Fibroblast of the aortic adventitia (primary cell): ENCODE measurements at places on chromosomes 11 and 22. TPM values are rescaled to one million over a fixed set of nuclear protein-coding genes. Genes with fewer than 3 reads are reported as not detected.

GRCh38 chr11:72221386-72222075, 3.0 kb upstream of the INPPL1 start:
- DNase-seq: no peak

- no peak for DNase-seq
Measured at GRCh38 chr22:29341849-29342127, 26.3 kb upstream of the RASL10A start.

DNA sequence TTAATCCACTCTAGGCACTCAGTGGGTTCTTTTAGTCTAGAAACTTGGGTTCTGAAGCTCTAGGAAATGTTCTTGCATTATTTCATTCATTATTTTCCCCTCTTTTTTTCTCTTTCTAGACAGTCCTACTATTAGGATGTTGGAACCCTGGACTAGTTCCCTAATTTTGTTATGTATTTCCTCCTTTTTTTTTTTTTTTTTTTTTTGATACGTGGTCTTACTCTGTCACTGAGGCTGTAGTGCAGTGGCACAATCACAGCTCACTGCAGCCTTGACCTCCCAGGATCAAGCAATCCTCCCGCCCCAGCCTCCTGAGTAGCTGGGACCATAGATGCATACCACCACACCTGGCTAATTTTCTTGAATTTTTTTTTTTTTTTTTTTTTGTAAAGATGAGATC, 9.4 kb downstream of the UPB1 start:
- no peak for DNase-seq

DNA sequence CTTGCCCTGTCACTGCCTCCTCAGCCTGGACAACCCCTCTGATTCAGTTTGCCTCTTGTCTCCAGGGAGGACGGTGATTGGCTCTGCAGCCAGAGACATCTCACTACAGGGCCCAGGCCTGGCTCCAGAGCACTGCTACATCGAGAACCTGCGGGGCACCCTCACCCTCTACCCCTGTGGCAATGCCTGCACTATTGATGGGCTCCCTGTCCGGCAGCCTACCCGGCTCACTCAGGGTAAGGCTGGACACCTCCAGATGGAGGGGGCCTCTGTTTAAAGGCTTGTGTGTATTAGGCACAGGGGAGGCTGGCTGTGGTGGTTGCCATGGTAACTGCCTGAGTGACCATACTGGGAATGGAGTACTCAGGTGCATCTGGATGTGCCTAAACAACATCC, 8.6 kb downstream of the PHLDB1 start:
- no peak for DNase-seq

GRCh38 chr22:25361899-25362214, 142.4 kb downstream of the CRYBB2 start:
- DNase-seq: no peak

DNA sequence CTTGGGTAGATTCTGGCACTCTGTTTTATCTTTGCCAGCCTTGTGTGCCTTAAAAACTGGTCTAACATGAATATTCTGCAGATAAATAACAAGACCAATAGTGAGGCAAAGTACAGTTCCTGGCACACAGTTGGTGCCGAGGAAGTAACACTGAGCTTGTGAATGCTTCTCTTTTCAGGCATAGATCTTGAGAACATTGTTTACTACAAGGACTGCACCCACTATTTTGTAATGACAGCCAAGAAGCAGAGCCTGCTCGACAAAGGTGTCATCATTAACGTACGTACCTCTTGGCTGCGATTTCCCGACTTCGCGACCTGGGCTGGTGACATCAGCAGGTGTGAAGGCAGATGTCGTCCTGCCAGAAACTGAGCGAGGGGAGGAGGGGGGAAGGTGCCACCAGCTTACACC, 105.7 kb downstream of the MICAL2 start:
- DNase-seq: no peak

DNA sequence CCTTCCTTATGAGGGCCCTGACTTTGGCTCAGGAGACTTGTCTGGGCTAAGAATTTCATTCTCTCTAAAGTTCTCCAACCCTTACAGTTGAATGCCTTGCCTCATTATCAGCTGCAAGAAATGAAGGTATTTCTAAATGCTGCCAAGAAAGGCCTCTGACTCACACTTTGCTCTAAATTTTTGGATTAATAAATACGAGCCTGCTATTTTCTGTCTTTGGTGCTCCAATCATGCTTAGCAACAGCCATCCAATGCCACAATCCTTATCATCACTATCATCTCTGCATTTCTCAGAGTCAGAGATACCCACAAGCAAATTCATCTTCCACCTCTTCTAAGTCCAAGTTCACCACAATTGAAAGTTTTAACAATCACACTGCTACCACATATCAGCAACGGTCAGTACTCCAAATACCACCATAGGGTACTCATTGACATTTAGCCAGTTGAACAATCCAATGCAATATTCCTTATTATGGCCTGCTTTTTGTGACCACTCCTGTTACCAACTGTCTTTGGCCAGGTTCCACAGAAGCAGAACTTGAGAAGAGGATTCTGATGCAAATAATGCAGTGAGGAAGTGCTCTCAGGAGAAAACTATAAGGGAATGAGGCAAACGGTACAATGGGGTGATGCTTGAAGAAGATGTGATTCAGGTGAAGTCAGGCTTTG, 5.7 kb downstream of the PATE2 start:
- DNase-seq: peak; percentile 99

DNA sequence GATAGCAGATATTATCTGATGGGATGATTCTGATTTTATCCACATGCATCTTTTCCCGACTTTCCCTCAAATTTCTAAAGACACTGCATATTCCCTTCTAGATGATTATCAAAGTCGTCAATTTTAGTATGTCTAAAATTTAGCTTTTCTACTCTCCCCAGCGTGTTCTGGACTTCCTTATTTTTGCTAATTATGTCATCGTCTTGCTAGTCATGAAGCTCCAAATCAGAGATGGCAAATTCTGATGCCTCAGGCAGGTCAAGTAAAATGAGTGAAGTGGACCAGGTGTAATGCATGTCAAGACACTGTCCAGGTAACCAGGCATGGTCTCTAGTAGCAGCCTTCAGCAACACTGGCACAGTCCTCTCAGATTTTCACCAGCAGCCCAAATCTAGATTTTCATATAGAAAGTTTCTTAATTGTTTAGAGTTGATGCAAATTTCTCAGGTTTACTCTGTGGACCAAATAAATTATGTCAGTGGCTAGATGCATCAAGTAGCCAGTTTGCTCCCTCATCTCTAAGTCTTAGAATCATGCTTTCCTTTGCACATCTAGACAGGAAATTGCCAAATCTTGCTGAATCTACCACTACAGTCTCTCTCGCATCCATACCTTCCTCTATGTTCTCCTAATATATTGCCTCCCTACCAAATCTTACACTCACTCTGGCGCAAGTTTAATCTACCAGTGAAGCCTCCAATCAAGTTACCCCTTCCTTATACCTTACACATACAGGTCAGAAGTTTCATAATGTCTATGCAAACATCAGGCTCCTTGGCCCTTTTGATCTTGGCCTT, 10.6 kb downstream of the HSD17B12 start:
- DNase-seq: no peak

- peak; percentile 85 for DNase-seq
Measured at GRCh38 chr22:45534339-45535192, 31.9 kb downstream of the FBLN1 start.

DNA sequence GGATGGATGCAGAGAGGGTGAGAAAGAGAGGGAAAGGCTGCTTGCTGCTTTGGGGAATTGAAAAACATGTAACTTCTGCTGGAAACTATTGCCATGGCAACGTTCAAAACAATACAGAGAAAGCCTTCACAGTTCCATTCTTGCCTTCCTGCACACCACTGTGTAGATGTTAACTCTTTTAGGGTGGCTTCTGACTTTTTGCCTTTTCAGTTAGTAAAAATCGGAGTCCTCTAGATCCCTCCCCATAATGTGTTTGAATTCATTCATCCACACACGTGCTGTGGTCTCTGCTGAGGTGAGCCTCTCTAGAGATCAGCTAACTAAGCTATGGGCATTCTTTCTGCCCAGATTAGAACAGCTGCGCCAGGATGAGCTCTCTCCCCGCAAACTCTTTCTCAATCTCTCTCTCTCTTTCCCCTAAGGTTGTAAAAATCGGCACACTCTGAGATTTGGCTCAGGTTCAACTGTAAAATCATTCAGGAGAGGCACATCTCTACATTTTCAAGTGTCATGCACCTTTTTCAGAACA, 1178.3 kb downstream of the LRRC4C start:
- no peak for DNase-seq

DNA sequence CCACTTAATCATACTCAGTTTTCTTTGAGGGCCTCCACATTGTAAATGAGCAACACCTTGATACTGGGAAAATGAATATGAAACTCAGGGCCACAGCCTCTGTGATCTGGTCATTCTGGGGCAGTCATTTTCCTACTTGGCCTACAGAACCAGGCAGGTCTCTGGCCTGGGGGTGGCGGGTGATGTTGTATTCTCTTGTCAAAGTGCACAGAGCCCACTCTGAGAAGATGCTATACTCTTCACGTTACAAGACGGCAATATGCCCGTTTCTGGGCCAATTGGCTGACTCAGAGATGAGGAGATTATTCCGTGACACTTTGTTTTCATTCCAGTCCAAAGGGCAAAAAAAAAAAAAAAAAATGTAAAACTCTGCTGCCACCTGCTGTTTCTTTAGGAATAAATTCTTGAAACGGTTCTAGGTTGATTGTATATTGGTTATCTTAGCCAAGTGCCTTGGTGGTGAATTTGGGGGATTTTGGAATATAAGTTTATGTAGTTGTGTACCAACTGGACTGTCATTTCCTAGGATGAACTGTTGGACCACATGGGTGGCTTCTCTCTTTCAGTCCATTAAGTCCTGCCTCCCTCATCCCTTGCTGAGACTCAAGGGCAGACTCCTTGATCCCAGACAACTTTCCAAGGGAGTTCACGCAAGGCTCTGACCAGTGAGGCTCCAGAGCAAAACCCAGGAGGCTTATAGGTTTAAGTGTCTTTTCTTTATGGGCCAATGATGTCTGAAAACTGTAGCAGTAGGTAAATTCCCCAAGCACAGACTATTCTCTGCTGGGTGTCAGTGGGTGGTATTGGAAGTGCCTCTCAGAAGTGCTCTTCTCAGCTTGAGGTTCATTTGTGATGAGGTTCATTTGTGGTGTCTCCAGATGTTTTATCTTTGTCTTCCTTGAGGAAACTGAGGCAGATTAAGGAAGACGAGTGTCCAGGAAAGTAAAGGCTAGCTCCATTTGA, 18.2 kb downstream of the ADM start:
- peak; percentile 94 for DNase-seq

GRCh38 chr22:50670513-50670912, 2.1 kb upstream of the SHANK3 start:
- DNase-seq: no peak

GRCh38 chr11:102552447-102553194, 22.1 kb upstream of the MMP7 start:
- peak; percentile 55 for DNase-seq

- no peak for DNase-seq
Measured at GRCh38 chr22:39739338-39740027, 154.1 kb downstream of the ENTHD1 start.

DNA sequence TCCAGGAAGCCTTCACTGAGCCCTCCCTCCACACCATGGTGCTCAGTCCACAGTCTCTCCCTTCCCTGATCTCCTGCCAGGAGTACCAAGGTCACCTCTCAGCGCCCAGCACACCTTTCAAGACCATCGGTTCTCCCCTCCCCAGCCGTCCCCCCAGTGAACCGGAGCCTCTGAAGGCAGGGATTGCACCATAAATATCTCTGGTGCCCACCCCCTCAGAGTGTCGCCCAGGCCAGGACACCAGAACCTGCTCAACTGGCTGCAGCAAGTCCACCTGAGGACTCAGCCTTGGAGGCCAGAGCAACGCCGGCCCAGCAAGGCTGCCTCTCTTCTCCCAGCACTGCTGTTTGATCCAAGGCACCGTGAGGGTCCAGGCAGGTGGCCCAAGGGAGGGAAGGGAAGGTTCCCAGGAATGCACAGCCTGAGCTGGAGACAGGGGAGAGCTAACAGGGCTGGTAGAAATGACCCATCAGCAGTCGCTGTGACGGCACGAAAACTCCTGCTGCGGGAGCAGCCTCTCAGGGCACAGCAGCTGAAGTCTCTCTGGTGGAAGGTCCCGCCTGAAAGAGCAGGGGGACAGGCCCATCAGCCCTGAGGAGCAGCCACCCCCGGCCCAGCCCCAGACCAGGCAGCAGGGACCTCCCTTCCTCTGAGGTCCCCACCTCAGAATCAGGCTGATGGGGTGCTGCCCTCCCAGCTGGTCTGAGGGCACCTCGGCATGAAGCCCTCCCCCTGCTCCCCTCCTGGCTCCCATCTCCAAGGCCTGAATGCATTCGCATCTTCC, 80.3 kb downstream of the BUD13 start:
- DNase-seq: no peak

GRCh38 chr11:71488681-71489270, 35.8 kb downstream of the NADSYN1 start:
- DNase-seq: no peak

DNA sequence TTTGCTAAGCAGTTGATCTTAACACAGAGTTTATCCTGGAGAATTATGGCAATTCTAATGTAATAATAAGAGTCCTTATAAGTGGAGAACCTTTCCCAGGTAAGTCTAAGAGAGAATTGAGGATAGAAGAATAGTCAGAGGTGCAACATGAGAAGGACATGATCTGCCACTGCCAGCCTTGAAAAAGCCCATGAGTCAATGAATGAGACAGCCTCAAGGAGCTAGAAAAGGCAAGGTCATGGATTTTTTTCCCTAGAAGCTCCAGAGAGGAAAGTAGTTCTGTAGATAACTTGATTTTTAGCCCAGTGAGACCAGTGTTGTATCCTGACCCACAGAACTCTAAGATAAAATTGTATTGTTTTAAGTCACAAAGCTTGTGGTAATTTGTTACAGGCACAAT, 16.9 kb downstream of the MS4A6A start:
- DNase-seq: no peak

DNA sequence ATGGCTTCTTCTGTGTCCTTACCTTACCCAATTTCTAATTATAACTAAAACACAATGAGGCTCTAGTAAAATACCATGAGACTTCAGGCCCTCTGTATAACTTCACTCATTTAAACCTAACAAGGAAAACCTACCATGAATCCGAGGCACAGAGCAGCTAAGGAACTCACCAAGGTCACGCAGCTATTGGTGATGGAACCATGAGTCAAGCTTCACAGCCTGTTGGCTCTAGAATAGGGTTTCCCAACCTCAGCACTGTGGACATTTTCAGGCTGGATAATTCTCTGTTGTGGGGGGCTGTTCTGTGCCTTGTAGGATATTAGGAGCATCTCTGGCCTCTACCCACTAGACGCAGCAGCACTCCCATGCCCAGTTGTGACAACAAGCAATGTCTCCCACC, 75.7 kb downstream of the TIMP3 start:
- no peak for DNase-seq

- DNase-seq: peak; percentile 92
Measured at GRCh38 chr11:114291842-114292680, 4.1 kb upstream of the NNMT start.

TCP11L1 gene
- total RNA-seq: 25.4 and 44.4 TPM in 2 replicates

PANX3 gene
- total RNA-seq: not detected in 2 replicates

CHORDC1 gene
- total RNA-seq: 36.6 and 39.9 TPM in 2 replicates

OR52N5 gene
- total RNA-seq: under 0.01 TPM in 1 of 2 replicates, not detected in the other

THY1 gene
- total RNA-seq: 96.6 and 164 TPM in 2 replicates

KRTAP5-7 gene
- total RNA-seq: 0.09 and 0.33 TPM in 2 replicates

GGTLC3 gene
- total RNA-seq: not detected in 2 replicates

COMMD9 gene
- 31.3 and 39.9 TPM in 2 replicates for total RNA-seq

DDI1 gene
- not detected in 2 replicates for total RNA-seq

PTPN5 gene
- total RNA-seq: not detected in 2 replicates

NRXN2 gene
- total RNA-seq: 3.3 and 3.4 TPM in 2 replicates

MRGPRF gene
- 34.3 and 41.8 TPM in 2 replicates for total RNA-seq

SLC22A25 gene
- total RNA-seq: not detected in 2 replicates

SPI1 gene
- not detected in 2 replicates for total RNA-seq

ACRV1 gene
- total RNA-seq: not detected in 2 replicates

GDPD4 gene
- not detected in 2 replicates for total RNA-seq
